ENCODE measurements at places on chromosomes 2 and 18.

- no peak for DNase-seq
These were observed 198.2 kb downstream of the ADCYAP1 start for GRCh38 chr18:1102848-1103247.

DNA sequence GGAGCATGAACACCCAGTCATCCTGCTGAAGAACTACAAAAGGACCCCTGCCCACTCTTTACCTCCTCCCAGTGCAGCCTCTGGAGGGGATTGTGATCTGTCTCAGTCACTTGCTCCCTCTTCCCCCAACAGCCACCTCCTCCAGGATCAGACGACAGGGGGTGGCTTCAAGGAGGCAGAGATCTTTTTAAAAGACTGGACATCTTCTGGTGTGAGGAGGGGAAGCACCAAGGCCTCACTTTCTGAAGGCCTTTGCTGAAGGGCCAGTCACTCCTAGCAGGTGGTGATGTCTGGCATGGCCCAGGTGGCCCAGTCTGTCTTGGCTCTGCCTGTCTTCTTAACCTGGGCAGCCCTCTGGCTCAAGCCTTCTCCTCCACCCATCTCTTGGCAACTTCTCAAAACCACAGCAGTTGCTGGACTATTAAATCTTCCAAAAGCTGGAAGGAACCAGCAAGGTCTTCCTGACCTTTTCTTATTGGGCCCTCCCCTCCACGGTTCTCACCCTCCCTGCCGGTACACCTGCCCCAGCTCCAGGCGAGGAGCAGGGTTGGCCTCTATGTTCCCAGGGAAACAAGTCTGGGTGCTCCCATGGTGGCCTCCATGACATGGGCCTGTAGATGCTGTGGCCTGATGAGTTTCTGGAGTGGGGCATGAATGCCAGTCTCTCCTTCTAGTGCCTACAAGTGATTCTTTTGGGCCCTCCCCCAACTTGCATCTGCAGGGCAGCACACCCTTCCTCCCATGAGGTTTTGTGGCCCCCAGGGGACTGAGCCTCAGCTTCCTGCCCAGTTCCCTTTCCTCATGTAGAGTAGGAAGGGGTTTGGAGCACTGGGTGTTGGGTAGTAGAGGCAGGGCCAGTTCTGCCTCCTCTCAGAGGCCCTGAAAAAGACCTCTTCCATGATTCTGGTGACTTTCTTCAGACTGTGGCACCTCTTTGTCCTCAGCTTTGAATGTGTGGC, 5.0 kb upstream of the ATP6V1B1 start:
- no peak for DNase-seq

DNA sequence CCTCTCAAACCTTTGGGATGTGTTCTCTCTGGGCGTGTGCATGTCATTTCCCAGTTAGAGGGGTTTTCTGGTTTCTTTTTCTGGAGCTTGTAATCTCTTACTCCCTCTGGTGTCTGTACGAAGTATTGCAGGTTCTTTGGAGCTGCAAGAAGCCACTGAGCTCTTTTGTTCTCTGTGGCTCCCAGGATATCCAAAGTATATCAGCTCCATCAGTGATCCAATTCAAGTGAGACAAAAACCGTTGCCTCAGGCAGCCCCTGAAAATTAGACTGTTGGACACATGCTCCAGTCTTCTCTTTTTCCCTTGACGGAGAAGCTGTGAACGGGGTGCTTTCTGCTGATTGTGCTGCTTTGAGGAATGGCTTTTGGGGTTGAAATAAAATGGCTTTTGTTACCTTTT, 59.0 kb upstream of the LDLRAD4 start:
- DNase-seq: no peak

- DNase-seq: no peak
These were observed 5.2 kb upstream of the RSAD2 start for GRCh38 chr2:6872394-6872793.

DNA sequence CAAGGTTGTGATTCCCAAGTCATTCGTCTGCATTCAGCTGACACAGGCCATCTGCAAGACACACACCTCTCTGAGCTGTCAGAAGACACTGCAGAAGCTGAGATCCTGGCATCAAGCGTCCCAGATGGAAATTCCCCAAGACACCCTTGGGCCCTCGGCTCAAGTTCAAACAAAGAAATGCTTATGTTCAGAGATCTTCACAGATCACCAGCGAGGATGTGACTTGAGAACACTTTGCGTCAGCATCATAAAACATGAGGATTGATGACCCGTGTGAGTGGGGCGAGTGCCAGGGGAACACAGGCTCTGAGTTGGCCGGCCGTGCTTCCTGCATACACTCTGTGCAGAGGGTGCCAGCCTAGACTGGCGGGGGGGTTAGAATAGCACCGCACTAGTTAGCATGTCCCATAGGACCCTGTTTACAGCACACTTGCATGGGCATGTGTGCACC, 36.8 kb downstream of the KCNIP3 start:
- DNase-seq: no peak

DNA sequence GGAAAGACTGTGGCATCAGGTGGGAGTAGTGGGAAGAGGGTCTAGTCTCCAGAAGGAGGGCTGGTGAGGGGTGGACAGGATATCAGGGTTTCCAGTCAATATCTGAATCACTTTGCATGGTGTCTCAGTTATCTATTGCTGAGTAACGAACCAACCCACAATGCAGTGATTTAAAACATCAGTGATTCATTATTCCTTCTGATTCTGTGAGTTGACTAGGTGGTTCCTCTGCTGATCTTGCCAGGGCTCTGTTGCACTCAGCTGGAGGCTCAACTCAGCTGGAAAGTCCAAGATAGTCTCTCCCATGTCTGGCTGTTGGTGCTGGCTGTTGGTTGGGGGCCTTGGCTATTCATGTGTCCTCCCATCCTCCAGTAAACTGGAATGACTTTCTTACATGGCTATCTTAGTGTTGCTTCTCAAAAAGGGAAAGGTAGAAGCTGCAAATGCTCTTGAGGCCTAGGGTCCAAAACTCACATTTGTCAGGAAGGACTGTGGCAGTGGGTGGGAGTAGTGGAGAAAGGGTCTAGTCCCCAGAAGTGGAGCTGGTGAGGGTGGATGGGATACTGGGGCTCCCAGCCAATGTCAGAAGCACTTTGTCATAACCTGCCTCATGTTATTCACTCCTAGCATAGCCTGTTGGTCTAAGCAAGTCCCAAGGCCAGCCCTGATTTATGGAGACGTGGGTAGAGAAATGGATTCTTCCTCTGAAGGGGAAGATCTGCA, 13.9 kb downstream of the IL1F10 start:
- DNase-seq: no peak

GRCh38 chr2:165469417-165469816, at the start of gene CSRNP3:
TSS of gene CSRNP3 (plus strand) at chr2:165469698. CDS start at chr2:165595066, 125,368 bp downstream.
- DNase-seq: peak; percentile 83

DNA sequence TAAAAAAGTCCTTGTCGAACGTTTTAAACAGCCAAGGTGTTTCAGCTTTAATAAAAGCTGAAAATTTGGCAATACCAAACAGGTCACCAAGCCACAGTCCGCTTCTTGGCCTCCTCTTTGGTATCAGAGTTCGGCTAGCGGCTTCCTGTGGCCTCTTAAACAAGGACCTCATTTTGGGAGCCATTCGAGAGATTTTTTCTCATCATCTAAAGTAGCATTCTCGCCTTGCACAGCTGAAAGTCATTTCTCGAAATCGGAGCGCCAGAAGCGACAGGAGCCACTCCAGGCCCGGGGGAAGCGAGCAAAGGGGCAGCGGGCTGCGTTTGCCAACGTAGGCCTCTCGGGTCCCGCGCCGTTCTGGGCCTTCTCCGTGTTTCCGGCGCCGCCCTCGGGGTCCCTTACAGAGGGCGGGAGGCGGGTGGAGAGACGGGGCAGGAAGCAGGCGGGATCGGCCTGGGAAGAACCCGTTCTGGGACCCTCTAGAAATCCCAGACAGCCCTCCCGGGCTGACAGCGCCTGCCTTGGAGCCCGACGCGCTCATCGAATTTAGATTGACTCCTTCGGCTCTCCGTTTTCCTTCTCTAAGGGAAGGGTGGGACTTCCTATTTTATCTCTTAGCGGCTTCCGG, 522 bp upstream of the ZNF407 start:
- no peak for DNase-seq

DNA sequence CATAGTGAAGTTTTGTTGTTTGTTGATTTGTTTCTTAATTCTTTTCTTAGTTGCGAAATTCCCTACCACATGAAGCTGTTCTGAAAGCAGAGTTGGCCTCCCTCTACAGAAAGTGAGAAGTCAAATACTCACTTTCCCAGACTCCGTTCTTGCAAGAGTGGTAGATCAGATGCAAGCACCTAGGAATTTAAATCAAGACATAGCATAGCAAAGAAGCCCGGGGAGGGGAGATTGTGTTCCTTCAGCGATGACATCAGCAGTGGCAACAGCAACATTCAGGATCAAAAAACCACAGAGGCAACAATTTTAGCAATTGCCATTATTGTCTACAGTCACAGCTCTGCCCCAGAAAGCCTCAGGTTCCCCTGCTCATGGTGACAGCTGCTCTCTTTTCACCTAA, 580.0 kb downstream of the RNF144A start:
- no peak for DNase-seq

DNA sequence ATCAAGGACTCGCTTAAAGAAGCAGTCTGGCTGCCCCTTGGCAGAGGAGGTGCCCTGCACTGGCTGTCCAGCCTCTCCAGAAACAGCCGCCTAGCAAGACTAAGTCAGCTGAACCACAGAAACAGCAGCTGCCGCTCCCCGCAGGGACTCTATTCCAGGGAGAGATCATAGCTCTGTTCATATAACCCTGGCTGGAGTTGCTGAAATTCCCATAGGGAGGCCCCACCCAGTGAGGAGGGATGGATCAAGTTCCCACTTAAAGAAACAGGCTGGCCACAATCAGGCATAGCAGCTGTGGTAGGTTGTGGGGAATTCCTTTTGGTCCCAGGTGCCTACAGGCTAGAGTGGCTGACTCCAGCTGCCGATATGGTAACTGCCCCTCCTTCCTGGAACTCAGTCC, 74.2 kb upstream of the MC4R start:
- no peak for DNase-seq

Data from cerebellar nuclear complex (tissue), 1 donor.